Fibroblast of villous mesenchyme (primary cell): ENCODE measurements at places on chromosomes 7 and 10. TPM values are rescaled to one million over a fixed set of nuclear protein-coding genes. Genes with fewer than 3 reads are reported as not detected.

- no peak for DNase-seq
Observed at GRCh38 chr7:2002561-2003450, 229.9 kb downstream of the MAD1L1 start.

DNA sequence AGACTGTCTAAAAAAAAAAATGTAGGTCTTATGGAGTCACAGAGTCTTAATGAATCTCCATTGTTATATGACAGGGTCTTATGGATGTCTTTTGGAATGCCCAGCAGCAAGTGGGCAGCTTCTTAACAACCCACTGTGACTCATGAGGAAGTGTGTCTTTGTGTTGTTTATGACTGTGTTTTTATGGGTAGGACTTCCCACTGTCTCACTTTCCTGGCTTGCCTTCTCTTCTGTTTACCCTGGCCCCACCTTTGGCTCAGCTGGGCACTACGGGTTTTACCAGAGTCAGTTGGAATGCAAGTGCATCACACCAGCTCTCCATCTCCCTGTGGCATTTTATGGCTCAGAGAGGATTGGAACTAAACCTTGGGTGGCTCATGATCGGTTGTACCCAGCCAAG, 580.5 kb downstream of the AUTS2 start:
- no peak for DNase-seq

- no peak for DNase-seq
Observed at GRCh38 chr7:117505238-117505637, 25.4 kb downstream of the CFTR start.

GRCh38 chr10:99573790-99574189, 41.0 kb downstream of the NKX2-3 start:
- DNase-seq, result no peak

DNA sequence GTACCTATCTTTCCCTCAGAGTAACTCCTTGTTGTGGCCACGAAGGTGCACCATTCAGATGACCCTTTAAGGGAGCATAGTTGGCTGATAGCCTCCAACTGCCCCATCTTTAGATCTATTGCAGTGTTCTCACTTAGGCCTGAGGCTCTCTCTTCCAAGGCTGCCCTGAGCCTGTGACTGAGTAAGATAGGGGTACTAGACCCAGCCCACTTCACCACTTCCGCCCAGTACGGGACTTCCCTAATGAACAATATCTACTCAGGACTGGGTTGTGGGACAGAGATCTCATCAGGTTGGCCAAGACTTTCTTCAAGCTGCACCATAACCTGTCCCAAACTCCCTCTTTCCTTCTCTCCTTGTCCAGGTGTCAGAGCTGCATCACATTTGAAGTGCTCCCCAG, 5.7 kb upstream of the GNAI1 start:
- DNase-seq, result no peak

DNA sequence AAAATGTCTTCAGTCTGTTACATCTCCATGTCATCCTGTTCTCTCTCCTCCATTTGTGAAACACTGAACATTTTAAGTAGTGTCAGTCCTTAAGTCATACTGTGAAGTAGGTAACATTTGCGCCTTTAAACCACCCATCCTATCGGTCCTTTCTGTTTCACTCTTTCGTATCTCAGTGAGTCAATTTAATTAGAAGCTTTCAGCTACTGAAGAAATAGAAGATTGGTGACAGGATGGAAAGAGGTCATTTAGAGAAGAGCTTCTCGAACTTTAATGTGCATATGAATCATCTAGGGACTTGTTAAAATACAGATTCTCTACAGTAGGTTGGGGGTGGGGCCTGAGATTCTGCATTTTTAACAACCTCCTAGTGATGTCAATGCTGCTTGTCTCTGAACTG, 113.4 kb downstream of the SRI start:
- no peak for DNase-seq

The CDC123 gene
- 124 and 143 TPM in 2 replicates for total RNA-seq

The PLAC9 gene
- total RNA-seq, result 0.43 and 0.64 TPM in 2 replicates
